ENCODE measurements at places on chromosomes 2 and 18.

- DNase-seq, result no peak
Measured at GRCh38 chr2:1584051-1584531, 160.2 kb downstream of the PXDN start.

DNA sequence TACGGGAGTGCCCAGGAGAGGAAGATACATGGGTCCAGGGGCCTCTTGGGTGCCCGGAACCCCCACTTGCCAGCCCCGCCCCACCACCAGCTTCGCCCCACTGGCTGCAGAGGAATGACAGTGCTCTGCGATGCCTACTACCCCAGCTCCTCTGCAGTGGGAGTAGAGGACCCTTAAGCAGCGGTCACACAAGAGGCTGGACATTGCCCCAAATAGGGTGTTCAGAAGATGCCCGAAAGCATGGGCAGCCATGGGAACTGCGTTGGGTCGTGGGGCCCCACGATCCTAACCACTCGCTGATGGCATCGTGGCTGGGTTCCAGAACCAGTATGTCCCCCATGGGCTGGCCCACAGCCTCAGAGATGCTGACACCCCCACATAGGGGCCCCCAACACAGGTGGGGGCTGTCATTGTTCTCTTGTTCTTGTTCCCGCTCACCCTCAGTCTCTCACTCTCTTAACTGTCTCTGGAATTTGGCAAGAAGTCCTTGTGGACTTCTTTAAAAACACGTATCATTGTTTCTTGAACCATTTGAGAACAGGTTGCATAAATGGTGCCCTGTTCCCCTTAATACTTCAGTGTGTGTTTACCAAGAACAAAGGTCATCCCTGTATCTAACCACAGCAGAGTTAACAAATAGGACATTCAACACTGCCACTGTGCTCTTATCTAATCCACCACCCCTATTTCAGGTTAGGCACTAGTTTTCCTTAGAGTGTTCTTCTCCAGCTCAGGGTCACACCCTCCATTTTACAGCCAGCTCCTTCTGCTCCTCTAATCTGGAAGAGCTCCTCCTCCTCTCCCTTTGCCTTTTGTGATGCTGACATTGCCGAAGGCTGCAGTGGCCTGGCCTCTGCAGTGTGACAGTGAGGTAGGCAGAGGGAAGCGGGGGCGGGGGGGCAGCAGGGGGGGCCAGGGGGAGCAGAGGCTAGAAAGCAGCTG, 76.3 kb downstream of the STPG4 start:
- peak; percentile 51 for DNase-seq

DNA sequence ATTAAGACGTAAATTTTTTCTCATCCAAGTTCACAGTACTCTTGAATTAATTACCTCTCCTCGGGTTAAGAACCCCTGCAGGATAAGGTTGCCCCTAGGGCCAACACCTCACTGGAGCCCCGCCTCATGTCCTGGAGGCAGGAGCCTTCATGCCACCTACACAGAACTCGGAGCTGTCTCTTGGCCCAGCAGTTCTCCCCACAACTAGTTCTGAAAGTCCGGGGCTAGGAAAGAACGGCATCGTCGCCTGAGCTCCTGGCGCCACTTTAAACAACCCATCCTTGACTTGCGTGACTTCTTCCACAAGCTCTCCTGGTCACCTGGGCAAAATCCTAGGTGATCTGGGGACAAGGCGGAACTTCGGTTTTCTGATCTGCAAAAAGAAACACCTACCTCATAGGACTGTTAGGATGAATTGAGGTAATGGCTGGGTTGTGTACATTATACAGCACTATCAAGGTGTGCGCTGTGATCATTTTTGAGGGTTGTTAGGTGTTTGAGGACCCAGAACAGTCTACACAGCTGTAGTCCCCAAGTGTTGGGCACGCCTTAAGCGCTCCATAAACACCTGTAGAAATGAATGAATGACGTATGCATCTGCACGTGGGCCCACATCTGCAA, 641 bp upstream of the ITGA6 start:
- no peak for DNase-seq

DNA sequence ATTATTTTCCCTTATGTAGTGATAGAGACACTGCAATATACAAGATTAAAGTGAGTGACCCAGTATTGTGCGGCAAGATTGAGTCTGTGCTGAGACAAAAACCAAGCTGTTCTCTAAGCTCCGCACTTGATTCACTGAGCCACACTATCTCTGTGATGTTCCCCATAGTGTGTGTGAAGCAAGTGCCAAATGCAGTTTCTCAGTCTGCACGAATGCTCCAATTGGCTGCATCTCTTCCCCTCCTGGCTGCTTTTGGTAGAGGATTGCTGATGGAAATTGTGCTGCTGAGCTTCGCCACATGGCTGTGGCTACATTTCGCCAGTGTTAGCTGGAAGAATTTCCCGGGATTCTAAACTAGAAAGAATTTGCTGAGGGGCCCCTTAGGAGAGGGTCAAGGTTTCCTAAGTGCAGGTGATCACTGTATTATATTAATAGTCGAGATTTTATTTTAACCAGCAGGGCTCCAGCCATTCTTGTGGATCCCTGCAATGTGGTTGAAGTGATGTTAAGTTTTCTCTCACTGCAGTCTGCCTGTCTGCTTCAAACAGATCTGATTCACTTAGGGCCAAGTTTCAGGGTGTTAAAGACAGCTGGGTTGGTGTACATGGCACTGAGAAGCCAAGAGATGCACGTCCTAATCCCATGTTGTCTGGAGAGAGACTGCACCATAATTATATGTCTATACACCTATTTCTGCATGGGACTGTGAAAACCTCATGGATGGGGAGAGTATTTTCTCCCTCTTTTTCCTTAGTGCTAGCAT, 317.2 kb downstream of the DCC start:
- no peak for DNase-seq

DNA sequence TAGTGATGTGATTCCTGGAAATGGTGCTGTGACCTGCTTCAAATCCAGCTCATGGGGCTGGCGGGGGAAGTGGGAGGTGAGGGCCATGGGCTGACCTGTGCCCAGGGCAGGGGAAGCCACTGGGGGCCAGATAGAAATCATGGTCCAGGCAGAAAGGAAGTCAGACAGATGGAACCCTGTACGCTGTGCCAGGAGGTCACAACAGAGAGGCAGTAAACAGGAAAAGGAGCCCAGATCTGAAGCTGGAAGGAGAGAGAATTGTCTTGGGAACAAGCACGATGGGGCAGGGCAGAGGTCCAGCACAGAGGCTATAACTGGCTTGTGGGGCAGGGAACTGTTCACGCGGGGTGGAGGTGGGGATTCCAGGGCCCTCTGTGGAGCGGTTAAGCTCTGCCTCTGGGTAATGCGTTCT, 76.0 kb downstream of the RNF144A start:
- DNase-seq, result no peak

DNA sequence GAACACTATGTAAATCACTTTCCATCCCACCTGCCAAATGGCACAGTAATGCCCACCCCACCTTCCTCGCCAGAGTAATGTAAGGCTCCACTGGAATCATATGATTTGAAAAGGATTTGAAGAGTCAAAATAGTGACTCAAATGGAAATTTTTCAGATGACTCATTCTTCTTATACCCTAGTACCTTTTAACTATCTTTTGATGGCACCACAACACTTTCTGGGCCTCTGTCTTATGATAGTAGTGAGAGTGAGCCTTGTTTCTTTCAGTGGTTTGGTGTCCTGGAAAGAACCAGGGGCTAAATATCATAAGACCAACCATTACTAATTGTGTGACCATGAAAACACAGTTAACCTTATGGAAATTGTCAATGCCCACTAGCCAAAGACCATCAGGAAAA, 235.4 kb upstream of the SLC14A2 start:
- DNase-seq, result no peak

DNA sequence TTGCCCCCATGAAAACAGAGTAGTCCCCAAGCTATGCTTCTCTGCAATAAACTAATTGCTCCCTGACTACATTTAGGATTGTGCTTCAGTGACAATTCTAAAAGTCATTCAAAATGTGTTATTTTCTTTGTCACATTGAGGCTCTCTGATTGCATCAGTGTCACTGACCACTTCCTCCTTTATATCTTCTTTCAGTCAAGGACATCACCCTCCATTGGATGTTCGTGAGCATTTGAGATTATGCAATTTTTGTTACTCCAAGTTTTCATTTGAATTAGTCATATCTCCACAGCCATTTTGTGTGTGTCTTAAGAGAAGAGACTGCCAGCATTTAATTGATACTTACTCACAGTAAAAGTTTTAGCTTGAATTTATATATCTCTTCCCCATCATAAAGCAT, 780.8 kb upstream of the GCFC2 start:
- DNase-seq, result peak; percentile 12

GRCh38 chr2:118431997-118432396, 343.7 kb downstream of the INSIG2 start:
- DNase-seq, result no peak

- no peak for DNase-seq
Measured at GRCh38 chr18:64027931-64028695, 58.2 kb downstream of the SERPINB8 start.

DNA sequence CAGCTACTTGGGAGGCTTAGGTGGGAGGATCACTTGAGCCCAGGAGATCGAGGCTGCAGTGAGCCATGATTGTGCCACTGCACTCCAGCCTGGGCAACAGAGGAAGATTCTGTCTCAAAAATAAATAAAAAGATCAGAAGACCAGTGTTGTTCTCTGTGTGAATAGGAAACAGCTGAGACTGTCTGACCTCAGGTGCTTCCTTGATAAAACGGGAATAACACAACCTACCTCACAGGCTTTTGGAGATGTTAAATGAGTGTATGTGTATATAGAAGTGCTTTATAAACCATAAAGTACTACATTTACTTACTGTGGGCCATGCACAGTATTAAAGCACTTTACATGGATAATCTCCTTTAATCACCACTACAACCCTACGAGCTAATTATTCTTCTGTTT, 9.9 kb upstream of the CETN1 start:
- no peak for DNase-seq

DNA sequence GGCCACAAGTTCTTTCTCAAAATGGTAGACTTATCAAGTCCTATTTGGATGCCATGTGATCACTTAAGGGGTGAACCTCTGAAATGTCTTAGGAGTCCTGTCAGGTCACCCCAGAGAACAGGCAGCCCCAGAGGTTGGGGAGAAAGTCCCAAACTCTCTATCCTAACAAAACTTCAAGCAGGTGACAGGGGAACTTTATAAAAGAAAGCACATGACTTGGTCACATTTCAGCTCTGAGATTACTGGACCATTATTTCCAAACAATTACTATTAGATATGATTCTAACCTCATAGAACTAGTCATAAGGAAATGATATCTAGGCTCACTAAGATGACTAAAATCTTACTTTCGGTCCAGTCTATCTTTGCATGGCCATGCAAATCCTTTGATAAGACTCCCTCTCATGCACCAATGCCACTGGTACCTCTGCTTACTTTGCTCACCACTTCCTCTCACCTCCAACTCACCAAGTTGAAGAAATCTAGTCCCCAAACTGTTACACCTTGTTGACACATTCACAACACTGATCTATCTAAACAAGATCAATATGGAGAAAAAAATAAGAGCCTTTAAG, 107.0 kb downstream of the GALNT14 start:
- DNase-seq, result no peak

DNA sequence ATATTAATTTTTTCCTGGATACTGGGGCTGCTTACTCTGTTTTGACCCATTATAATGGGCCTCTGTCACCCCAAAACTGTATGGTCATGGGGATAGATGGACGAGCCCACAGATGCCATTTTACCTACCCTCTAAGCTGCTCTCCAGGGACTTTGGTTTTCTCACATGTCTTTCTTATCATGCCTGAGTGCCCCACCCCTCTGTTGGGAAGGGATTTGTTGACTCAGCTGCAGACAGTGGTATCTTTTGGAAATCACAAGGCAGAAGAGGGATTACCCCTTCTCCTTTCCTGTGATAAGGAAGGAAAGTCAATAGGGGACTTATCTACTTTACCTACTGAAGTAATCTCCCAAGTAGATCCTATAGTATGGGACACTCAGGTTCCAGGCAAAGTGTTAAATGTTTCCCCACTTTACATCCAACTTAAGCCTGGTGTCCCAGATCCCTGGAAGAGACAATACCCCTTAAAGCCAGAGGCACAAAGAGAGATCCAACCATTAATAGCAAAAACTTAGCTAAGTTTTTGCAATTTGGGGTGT, 182.7 kb downstream of the RNF152 start:
- no peak for DNase-seq

GRCh38 chr2:209619782-209620181, 151.8 kb upstream of the UNC80 start:
- no peak for DNase-seq
